ENCODE measurements at places on chromosomes 2 and 18. TPM values are rescaled to one million over a fixed set of nuclear protein-coding genes. Genes with fewer than 3 reads are reported as not detected.
A peak's percentile ranks its signal among the peaks of the same experiment; 100 is the strongest.

The AQP12B gene
- 9.6 TPM for total RNA-seq

The DYNAP gene
- total RNA-seq, result not detected

The SFTPB gene
- 17.3 TPM for total RNA-seq

The CFAP210 gene
- not detected for total RNA-seq

The AGXT gene
- 1.9 TPM for total RNA-seq

The SCN1A gene
- total RNA-seq, result not detected

The SPC25 gene
- total RNA-seq, result 5.2 TPM

The PKDCC gene
- 61.3 TPM for total RNA-seq

The SP110 gene
- total RNA-seq, result 11.6 TPM

The ZNF396 gene
- total RNA-seq, result 3.2 TPM

The SPAST gene
- 18.6 TPM for total RNA-seq

The FBXO41 gene
- 2.5 TPM for total RNA-seq

The RESP18 gene
- not detected for total RNA-seq

The TUBB8B gene
- 0.27 TPM for total RNA-seq

- DNase-seq, result no peak
Measured at GRCh38 chr2:234497594-234498235, 834 bp upstream of the ARL4C start.

GRCh38 chr2:190584980-190585661 is 50.6 kb upstream of the NEMP2 start:
- DNase-seq, result no peak

- no peak for DNase-seq
Measured at GRCh38 chr2:21468624-21469023, 344.9 kb downstream of the TDRD15 start.

- DNase-seq, result no peak
Measured at GRCh38 chr2:213225866-213226265, 58.4 kb upstream of the SPAG16 start.

- DNase-seq, result peak; percentile 41
Measured at GRCh38 chr2:224650815-224651439, 65.2 kb downstream of the CCDC195 start.

DNA sequence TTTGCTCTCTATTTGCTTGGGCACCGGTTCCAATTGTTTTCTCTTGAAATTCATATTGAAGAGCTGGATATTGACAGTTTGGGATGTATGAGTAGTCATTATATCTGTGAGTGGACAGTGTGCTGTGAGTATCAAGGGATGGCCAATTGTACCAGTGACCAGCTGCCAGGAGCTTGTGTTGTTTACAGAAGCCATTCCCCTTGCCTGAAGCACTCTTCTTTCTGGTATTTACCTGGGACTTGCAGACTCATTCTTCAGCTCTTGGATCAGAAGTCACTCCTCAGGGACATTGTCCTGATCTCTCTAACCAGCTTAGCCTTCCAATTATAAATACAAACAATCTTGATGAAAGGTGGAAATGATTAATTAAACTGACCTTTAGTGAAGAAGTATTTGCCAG is 438.3 kb upstream of the LRATD1 start:
- no peak for DNase-seq

DNA sequence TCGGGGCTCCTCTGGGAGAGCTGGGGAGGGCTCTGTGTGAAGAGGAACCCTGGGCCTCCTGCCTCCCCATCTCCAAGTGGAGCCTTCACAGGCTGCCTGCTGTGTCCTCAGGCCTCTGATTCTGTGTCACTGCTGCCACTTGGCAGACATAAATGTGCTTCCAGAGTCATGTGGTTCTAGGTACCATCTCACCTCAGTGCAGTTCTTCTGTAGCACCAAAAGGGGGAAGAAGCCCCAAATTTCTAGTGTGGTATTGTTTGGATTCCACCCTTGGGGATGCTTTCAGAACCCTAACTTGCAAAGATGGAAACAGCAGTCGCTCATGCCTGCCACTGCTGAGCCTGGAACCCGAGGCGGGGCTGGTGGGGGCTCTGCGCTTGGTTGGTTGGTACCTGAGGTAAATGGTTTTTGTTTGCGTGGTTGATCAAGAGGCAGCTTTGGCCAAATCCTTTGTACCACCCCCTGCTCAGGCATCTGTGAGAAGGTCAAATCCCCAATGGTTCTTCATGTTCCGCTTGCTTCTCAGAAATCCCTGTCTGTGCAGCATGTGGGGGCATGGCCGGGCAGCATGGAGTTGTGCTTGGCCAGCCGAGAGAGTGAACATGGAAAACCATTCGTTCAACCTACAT is 27.5 kb downstream of the COA5 start:
- DNase-seq, result no peak

- DNase-seq, result peak; percentile 90
Measured at GRCh38 chr2:74502720-74503505, 3.5 kb upstream of the LBX2 start.

DNA sequence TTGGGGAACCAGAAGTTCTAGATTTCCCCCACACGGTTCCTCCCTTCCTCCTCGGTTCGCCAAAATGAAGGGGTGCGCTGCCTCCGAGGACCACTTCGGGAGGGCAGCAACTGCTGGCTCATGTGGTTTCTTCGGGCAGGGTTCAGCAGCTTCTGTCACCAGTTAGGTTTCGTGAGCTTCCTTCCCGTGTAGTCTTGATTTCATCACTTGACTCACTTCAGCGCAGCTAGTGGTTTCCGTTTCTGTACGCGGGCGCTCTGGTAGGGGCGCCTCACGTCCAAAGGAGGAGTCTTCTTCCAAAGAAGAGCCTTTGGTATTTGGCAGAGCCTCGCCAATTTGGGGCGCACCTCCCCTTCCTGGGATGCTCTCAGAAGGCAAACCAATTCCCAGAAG is 485 bp upstream of the GALNT3 start:
- peak; percentile 68 for DNase-seq

GRCh38 chr2:222284466-222284865 is 14.3 kb downstream of the PAX3 start:
- no peak for DNase-seq

- DNase-seq, result no peak
Measured at GRCh38 chr2:175984846-175985245, 17.2 kb downstream of the LNPK start.

GRCh38 chr2:237904831-237905599 is 45.6 kb downstream of the RAMP1 start:
- DNase-seq, result no peak

- no peak for DNase-seq
Measured at GRCh38 chr2:207434306-207434705, 95.5 kb upstream of the CREB1 start.

DNA sequence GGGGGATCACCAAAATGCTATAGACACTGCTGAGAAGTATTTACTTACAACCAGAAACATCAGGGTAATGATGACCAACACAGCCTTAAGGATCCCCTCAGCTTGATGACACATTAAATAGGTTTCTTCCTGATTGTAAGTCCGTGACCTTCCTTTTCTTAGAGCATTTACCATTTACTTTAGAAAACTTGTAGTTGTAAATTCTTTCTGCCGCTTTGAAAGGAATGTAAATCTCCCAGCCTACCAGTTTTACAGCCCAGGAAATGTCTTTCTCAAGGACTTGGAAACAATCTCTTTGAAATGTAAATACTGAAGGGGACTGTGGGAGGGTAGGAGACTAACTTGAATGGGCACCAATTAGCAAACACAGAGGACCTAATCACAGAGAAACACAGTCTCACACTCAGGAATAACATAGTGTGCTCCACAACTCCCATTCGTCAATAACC is 278.6 kb downstream of the DSC3 start:
- no peak for DNase-seq

DNA sequence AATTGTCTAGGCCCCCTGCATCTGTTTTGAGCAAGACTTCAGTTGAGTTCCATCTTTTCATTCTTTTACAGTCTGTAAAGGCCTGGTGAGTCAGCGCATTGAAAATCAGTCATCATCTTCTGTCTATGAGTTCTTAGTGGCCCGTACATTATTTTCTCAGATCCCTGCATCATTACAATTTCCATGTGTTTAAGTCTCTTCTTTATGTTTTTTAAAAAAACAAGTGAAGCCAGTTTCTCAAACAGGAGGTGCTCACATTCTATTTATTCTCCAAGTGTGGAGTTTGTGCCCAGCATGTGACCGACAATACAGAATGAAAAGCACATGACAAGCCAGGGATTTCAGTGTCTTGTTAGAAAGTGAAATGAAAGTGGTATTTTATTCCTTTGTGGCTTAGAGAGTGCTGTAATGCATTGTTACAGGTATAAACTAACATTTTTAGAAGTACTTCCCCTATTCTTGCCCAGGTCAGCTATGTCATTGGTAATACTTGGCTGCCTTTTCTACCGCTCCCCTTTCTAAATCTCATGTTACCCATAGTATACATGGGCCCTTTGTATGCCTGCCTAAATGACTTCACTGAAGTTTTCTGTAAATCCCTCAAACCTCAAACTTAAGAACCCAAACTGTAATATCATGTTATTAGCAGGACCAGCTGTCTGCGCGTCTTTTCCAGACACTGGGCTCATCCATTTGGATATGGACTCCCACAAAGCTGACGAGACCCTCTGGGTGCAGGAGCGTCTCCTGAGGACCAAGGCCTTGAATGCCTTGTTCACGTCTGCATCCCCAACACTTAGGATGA is 67.6 kb downstream of the FEZ2 start:
- DNase-seq, result no peak

GRCh38 chr2:215601990-215602721 is 166.3 kb upstream of the FN1 start:
- no peak for DNase-seq

DNA sequence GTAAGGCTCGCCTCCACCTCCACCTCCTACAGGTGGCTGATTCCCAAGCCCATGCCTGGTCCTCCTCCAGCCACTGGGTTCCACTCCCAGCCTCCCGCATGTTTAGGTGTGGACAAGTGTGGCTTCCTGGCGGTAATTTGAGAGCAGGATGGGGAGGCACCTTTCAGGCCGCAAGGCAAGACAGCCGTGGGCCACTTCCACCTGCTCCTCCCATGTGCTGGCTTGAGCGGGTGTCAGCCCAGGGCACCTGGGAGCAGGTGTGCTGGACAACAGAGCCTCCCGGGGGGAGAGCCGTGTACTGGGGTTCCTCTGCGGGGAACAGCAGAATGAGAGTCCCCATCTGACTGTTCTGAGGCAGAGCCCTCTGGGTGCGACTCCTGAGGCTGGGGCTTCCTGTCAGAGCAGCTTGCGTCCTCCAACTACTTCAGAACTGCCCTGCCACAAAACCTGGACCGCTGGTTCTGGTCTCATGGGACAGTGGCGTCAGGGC is 83.9 kb downstream of the TPO start:
- DNase-seq, result no peak

DNA sequence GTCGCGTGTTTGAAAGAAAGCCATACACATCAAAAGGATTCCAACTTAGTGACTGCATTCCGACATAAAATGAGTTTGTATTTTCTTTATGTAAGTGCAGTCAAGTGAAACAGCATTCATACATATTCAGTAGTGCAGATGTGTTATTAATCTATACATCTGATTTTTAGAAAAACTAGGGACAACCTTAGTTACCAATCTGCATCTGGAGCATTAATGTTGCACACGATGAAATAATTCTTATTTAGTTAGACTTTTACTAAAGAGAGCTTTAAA is 1.9 kb downstream of the GORASP2 start:
- DNase-seq, result no peak

- DNase-seq, result no peak
Measured at GRCh38 chr2:33135645-33136044, 188.9 kb downstream of the LTBP1 start.

- DNase-seq, result no peak
Measured at GRCh38 chr2:24461685-24462084, 29.4 kb upstream of the NCOA1 start.

GRCh38 chr2:29042561-29043075 is 31.7 kb downstream of the PCARE start:
- DNase-seq, result no peak

DNA sequence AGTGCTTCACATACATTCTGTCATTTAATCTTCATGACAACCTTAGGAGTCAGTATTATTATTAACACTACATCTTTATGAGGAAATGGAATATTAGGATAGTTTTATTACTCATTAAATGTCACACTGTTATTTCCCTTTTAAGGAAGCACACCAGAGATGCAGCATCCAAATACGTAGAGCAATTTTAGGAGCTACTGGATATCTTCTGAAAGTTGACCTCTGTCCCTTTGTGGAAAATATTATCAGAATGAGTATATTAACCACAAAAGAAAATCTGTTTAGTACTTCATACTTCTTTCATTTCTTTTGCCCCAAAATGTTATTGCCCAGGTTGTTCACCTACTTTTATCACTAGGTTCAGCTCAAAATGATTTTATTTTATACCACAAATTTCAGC is 72.9 kb upstream of the APCDD1 start:
- DNase-seq, result no peak

DNA sequence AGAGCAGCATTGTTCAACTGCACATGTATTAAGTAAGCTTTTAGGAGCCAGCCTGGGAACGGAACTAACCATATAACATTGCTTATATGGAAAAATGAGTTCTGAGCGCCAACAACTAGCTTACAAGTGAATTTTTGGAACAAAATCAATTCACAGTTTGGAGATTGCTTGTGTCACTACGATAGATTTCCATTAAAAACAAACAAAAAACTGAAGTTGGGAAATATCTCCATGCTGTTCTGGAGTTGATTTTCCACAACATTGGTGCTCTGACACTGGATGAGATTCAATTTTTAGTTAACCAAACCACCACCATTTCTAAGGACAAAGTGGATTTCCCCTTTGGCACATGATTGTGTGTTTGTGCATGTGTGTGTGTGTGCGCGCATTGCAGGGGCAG is 56.9 kb upstream of the ZNF397 start:
- DNase-seq, result no peak

- DNase-seq, result no peak
Measured at GRCh38 chr18:45539491-45539891, 75.8 kb upstream of the SLC14A2 start.

- DNase-seq, result no peak
Measured at GRCh38 chr2:47819834-47820233, 36.9 kb downstream of the MSH6 start.

DNA sequence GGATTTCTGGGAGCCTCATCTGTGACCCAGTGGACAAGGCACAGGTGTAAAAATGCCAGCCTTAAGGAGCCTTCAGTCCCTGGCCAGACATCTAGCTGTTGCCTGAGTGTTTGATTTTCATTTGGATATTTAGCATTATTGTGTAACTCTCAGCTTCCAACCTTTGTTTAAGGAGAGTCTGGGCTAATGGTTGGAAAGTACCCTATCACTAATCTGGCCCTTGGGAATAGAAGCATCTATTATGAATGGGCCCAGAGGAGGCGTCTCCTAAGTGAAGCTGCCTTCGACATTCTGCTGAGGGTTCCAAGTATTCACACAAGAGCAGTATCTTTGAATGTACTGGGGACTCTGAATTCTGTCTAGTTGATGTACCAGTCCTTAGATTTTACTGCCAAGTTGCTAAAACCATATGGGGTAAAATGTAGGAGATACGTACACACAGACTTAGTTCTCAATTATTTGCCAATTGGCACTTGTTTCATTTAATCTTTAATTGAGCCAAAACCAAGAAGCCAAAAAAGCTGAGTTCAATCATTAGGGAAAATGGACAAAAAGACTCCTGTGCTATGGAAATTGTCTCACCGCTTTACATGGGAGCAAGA is 7.2 kb upstream of the ANKRD29 start:
- no peak for DNase-seq
